ENCODE measurements at places on chromosomes 6 and 20.

GRCh38 chr20:43915211-43916072 is 790 bp downstream of the TOX2 start:
- DNase-seq, result peak; percentile 58

DNA sequence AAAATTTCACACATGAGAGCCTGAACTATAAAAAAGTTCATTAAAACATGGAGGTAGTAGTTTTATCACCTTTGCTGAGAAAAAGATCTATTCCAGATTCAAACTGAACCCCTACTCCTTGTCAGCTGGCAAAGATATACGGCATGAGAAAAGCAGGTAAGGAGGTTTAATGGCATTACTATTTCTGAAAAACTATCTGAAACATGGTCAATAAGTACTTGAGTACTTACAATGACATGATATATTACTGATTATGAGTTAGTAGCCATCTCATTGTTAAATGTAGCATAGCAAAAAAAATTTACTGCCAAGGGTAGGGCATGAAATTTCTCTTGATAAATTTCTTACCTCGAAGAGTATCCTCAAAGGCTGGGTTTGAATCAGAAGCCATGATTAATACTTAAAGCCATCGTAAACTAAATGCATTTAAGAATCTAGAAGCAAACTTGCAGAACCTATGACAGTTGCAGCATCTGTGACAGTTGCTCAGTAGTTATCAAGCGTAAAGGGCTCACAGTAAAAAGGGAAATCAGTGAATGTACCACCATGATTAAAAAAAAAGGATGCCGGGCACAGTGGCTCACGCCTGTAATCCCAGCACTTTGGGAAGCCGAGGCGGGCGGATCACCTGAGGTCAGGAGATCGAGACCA is 8.7 kb downstream of the SLC17A5 start:
- no peak for DNase-seq

DNA sequence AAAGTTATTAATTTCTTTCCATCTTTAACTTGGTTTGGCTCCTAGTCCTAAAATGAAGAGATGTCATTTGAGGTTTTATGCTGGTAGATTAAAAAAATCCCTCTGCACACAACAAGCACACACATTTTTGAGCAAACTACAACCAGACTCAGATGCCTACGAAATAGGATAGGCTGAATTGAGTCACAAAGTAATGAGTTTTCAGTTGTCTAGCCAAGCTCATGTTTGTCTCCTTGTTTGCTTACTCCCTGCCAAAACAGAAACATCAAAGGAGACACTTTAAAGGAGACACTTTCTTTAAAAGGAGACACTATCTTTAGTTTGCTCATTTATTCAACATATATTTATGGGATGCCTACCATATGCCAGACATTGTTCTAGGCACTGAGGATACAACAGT is 56.2 kb downstream of the TPBG start:
- DNase-seq, result no peak

GRCh38 chr20:36367907-36368799 is 62.0 kb downstream of the DLGAP4 start:
- no peak for DNase-seq

DNA sequence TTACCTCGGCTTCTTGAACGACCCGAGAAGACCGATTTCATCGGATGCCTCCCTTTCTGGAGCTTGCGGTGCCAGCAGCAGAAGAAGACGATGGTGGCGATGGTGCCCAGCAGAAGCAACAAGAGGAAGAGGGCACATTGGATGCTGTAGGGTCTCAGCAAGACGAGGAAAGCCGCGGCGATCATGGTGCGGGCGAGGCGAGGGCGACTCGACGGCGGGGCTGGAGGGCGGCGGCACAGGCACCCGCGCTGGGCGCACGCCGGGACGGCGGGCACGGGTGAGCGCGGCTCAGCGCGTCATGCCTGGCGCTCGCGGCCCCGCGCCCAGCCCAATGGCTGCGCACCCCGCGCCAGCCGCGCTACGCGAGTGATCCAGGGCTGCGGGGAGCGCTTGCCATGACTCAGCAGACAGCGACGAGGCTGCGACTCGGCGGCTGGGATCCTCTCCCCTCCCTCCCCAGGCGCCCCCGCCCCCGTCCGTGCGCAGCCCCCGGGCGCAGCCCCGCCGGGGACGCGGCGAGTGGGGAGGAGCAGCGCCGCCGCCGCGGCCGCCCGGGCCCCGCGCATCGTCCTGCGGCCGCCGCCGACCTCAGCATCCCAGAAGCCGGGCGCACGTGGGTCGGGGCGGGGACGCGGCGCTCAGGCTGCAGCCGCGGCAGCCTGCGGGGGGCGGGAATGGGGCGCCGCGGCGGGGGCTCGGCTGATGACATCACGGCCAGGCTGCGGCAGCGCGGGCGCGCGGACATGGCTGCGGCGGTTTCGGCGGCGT is at the start of gene BEND6:
BEND6 (plus strand) TSS at position 705 of the 768 bp plus-strand sequence. CDS start 26,704 bp downstream, outside the sequence.
- DNase-seq, result peak; percentile 88

- DNase-seq, result peak; percentile 51
Observed at GRCh38 chr20:32189691-32190615, 17.6 kb downstream of the PLAGL2 start.

DNA sequence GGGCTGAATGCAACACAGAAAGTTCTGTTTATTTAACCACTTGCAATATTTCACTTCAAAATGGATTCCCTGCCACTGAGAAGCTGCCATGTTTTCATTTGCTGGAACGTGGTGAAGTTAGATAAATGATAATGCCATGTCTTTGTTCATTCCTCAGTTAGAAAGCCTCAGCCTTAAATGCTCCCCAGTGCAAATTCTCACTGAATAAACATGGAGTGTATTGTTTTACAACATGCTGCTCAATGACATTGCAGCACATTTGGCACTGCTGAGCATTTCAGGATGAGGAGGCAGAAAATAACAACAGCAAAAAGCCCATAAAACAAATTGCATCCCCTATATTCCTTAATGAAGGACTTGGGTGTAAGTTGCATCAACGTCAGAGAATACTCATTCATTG is 913.8 kb upstream of the FLRT3 start:
- DNase-seq, result no peak

DNA sequence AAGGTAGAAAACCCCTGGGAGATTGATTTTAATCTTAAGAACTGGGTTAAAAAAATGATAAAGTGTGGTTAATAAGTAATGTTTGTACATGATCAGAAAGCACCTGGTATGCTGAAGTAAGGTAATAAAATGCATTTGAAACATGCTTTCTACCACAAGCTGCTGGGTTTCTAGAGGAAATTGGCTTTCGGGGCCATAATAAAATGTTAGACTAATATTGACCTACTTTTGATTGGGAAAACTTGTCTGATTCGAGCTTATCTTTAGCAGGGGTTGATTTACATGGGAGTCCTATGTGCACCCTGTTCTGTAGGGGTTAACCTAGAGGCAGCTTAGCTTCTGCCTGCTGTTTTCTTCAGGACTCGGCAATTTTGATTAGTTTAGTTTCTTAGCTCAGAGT is 50.5 kb downstream of the CRYBG1 start:
- no peak for DNase-seq

GRCh38 chr20:60238992-60239660 is 280.9 kb downstream of the CDH26 start:
- peak; percentile 14 for DNase-seq

DNA sequence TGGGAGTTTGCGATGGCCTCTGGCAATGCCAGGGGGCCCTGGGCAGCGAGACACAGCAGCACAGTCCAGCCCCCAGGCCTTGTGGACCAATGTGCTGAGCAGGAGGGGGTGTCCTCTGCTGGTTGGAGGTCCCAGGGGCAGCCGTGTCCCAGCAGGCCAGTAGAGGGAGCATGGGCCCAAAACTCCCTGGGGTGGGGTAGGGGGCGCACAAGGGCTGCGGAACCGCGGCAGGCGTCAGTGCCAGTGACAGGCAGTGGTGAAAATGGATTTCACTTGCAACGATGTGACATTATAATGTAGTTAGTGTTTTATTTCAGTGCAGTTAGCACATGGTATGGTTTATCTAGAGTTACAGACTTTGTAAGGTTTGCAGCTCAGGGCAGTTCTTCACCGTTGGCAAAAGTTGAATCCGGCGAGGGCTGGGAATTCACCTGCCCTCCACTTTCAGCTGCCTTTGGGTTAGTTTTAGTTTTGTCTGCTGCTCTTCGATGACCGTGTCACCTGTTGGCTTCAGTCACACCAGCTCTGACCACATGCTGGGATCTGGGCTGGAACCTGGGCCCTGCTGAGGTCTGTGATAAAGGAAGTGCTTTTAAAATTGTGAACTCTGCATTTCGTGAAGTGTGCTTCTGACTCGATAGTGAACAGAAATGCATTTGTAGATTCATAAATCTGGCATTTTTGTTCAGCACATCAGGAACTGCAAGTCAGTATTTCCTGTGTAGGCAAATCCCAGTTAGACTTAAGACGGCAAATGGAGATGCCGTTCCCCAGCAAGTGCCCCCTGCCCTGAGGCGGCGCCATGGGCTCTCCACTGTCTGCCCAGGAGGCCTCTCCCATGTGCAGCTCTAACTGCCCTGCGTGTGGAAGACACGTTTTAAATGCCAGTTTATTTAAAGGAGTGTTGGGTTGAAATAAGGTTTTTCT is 46.8 kb downstream of the PYGB start:
- DNase-seq, result peak; percentile 66

- no peak for DNase-seq
Observed at GRCh38 chr6:148417045-148417444, 74.4 kb downstream of the SASH1 start.

DNA sequence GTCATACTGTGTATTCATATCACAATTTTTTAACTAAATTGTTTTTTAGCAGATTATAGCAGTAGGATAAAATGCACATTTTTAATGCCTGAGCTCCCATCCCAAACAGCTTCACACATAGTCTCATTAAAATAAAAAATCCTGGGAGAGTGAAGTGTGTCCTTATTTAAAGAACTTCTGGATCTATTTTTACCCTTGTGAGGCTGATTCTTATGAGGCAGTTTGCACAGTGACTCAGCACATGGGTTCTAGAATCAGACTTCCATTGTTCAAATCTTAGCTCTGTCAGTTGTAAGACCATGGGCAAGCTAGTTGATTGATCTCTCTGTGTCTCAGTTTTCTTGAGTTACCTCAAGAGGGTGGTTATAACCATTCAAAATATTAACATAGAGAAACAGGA is 72.3 kb downstream of the MACROD2 start:
- no peak for DNase-seq

- DNase-seq, result no peak
Observed at GRCh38 chr20:5900908-5901307, 49.4 kb downstream of the TRMT6 start.

- DNase-seq, result no peak
Observed at GRCh38 chr20:53221731-53222130, 249.6 kb downstream of the TSHZ2 start.

GRCh38 chr20:54133434-54134427 is 40.1 kb downstream of the CYP24A1 start:
- DNase-seq, result peak; percentile 63

DNA sequence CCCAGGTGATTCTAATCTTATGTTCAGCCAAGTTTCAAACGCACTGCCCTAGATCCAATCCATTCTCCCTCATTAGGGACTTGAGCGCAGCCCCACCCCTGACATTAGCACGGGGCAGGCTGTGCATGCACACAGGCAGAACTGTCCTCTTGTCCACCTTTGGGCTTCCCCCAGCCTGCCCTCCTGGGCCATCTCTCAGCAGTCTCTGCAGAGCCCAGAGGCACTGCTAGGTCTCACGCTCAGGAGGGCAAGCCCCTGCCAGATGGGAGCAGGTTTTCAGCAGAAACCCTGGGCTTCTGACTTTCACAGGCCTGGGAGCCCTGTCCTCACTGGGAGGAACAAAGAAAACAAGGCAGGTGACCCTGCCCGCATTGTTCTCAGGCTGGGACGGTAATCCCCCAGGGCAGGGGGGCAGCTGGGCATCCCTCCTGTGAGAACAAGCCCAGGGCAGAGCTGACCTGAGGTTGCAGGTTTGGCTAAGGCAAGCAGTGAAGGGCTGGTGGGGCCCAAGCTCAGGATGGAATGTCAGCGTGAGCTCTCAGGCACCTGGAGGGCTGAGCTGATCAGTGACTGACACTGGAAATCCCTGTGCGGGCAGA is 24.5 kb downstream of the KCNK5 start:
- no peak for DNase-seq

- DNase-seq, result no peak
Observed at GRCh38 chr6:3707024-3707423, 44.5 kb downstream of the PXDC1 start.

- peak; percentile 88 for DNase-seq
Observed at GRCh38 chr6:158047127-158047518, 65.5 kb downstream of the SYNJ2 start.

- no peak for DNase-seq
Observed at GRCh38 chr6:79941489-79942151, 5.7 kb downstream of the ELOVL4 start.

DNA sequence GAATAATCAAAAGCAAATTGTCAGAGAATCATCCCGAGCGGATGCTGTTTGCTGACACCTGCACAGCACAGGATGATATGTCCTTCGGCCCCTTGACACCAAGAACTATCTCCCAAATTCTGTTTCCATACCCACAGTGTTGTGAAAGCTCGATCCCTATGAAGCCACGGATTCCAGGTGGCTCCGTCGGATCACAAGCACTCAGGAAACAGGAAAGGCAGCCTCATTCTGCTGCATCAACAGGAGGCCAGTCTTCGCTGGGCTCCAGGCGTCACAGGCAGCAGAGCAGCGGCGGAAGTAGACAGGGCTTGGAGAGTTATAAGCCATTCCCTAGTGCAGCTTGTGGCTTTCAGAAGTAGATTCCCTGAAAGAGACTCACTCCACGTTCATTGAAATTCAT is 342.3 kb downstream of the C6orf118 start:
- DNase-seq, result no peak

DNA sequence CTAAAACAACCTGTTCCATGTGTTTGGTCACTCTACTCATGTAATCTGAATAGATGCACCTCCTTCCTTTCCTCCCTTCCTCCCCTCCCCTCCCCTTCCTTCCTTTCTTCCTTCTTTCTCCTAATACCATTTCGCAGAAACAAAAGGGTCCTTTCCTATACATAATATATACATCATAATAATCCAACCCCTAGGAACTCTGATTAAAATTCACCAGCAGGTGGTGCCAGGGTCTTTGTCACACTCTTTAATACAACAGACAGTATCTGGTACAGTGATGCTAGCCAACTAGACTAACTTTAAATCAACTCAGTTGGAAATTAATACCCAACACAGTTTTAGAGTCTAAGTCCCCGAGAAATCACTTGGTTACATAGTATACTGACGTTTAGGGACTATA is 181.2 kb upstream of the SHLD1 start:
- DNase-seq, result peak; percentile 57

Data from EH (cell line).